ENCODE measurements at places on chromosomes 2 and 18.

GRCh38 chr2:23404426-23404825 lies 19.4 kb downstream of the KLHL29 start:
- peak; percentile 39 for DNase-seq

- peak; percentile 76 for DNase-seq
Measured at GRCh38 chr2:86623043-86623493, 597 bp downstream of the RNF103 start.

DNA sequence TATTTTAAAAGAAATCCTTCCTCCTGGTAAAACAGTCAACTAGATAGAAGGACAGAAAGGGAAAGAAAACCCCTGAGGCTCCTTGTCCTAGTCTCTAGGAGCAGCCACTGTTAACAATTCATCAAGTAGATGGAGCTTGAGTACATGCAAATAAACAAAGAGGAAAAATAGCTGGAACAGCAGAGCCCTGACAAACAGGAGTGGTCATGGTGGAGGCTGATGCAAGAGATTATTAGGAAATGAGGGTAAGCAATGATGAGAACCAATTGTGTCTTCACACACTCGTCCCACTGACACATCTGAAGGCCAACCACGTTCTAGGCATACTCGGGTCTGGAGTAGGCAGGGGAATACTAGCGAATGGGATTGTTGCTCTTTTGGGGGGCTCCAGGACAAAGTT lies 9.2 kb downstream of the DLGAP1 start:
- no peak for DNase-seq

- DNase-seq: no peak
Measured at GRCh38 chr2:172307800-172308199, 119.6 kb upstream of the ITGA6 start.

DNA sequence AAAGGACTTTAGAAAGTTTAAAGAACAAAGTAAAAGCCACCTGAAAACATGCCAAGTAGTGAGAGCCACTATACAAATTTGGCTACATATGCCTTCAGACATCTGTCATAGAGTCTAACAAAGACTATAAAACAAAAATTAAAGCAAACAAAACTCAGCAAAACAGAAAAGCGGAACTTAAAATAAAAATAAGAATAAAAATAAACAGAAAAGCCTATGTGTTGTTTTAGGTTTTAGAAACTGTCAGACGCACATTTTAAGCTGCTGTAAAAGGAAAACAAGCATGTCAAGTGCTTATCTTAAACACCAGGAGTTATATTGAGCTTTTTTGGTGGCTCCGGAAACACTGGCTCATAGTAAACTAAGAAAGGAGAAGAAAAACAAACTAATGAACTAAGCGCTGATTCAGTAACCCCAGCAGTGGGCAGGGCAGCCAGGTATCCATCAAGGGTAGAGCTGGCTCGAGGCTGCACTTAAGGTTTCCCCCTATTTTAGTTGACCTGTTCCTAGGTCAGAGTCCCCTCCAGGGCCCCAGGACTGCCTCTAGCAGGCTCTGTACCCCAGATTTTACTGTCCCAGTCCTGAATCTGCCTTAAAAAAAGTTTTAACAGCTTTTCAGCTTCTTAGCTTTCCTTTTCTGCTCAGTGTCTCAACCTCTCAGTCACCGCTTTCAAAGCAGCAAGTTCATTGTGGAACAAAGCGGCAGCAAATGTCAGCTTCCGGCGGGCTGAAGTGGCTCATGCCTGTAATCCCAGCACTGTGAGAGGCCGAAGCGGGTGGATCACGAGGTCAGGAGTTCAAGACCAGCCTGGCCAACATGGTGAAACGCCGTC lies 15.4 kb upstream of the RMC1 start:
- no peak for DNase-seq

DNA sequence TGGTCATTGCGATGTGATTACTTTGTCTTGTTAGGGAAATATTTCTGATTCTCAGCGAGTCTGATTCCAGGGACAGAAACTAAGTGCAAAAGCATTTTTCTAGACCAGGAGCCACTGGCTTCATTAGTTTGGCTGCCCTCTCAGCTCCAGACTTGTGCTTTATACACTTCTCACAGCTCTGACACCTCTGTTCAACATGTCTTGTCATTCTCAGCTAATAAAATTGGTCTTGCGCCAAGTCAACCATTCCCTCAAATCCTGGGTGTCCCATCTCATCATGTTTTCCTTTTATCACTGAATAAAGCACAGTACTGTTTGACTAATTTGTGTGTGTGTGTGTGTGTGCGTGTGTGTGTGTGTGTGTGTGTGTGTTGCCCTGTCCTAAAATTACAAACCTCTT lies 215.5 kb upstream of the EPHA4 start:
- DNase-seq: no peak

DNA sequence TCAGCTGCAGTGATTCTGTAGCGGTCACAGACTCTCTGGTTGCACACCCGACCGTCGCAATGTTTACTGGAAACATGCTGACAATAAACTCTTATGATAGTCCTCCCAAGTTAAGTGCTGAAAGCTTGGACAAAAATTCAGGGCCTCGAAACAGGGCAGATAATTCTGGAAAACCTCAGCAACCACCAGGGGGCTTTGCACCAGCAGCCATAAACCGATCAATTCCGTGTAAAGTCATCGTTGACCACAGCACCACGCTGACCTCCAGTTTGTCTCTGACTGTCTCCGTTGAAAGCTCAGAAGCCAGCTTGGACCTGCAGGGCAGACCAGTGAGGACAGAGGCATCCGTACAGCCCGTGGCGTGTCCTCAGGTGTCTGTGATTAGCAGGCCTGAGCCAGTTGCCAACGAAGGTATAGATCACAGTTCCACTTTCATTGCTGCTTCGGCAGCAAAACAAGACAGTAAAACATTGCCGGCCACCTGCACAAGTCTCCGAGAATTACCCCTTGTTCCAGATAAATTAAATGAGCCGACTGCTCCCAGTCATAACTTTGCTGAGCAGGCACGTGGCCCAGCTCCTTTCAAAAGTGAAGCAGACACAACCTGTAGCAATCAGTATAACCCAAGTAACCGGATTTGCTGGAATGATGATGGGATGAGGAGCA lies 166.1 kb downstream of the ASXL3 start:
- DNase-seq: no peak

DNA sequence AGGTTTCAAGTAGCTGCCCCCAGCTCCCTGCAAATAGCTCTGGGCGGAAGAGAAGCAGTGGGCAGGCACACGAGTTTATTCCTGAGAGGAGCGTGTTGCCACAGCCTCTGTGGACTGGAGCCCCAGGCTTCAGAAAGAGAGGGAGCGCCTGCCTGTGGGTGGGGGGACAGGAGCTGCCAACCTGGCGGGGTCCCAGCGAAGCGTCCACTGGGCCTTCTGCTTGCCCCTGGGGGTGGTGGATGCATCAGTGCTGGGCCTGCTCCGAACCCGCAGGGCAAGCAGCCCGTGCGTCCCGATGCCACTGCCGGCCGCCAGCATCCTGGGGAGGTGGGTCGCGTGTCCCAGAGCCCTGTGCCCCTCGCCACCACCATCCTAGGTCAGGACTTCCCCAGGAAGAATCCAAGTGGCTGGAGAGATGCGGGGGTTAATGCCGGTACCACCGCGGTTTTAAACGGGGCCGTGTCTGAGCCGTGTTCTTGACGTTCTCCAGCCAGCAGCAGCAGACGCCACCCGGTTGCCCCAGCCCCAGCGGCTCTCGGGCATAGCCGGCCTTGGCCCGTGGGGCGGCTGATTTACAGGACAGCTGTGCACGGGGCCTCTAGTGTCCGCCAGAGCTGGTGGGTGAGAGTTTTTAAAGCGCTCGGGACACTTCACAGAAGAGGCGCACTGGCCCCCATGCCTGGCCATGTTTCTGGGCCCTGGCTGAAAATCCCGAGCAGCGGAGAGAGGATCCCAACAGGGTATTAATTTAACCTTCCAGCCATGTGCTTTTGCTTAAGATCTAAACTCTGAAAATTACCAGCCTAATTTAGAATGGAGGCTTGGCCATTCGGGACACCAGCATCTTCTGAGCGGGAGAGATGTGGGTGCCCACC lies 84.7 kb downstream of the NFATC1 start:
- DNase-seq: no peak

DNA sequence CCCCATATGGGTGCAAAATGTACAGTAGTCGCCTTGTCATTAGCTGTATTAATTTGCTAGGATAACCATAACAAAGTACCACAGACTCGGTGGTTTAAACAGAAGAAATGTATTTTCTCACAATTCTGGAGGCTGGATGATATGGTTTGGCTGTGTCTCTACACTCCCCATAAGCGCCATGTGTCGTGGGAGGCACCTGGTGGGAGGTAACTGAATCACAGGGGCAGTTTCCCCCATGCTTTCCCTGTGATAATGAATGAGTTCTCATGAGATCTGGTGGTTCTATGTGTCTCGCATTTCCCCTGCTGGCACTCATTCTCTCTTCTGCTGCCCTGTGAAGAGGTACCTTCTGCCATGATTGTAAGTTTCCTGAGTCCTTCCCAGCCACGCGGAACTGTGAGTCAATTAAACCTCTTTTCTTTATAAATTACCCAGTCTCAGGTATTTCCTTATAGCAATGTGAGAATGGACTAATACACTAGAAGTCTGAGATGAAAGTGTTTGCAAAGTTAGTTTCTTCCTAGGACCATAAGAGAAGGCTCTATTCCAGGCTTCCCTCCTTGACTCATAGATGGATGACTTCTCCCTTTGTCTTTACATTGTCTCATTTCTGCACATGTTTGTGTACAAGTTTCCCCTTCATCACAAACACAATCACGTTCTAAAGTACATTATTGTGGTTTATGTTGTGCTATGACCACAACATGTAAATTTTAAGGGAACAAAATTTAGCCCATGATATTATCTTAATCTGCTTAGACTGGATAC lies 1442.6 kb downstream of the SUCLG1 start:
- peak; percentile 1 for DNase-seq

- DNase-seq: no peak
Measured at GRCh38 chr2:128363934-128364361, 45.3 kb upstream of the HS6ST1 start.

DNA sequence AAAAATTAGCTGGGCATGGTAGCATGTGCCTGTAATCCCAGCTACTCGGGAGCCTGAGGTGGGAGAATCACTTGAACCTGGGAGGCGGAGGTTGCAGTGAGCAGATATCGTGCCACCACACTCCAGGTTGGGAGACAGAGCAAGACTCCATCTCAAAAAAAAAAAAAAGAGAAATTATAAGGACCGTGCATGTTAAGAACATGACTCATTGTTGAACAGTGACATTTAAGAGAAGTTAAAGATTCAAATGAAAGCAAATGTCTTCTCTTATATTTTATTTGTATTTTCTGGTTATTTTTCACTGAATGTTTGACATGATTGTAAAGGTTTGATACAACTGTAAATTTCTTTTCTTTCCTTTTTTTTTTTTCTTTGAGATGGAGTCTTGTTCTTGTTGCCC lies 69.6 kb downstream of the APLF start:
- DNase-seq: no peak

DNA sequence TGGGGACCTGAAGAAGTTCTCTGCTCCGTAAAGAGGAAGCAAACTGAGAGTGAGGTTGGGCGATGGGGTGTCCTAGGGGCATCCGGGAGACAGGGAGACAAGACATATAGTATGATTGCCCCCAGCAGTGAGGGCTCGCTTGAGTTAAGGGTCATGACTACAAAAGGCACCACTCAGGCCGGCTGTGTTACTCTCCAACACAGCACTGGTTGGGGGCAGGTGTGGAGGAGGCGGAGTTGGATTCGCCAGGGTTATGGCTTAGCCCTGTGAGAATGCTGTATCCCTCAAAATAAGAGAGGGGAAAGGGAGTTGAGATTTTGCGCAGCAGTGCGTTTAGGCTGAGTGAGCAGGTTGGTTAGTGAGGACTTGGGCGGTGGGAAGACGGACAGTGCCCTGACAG lies 12.0 kb downstream of the DYSF start:
- no peak for DNase-seq

GRCh38 chr2:172370821-172371455 lies 56.4 kb upstream of the ITGA6 start:
- DNase-seq: no peak

DNA sequence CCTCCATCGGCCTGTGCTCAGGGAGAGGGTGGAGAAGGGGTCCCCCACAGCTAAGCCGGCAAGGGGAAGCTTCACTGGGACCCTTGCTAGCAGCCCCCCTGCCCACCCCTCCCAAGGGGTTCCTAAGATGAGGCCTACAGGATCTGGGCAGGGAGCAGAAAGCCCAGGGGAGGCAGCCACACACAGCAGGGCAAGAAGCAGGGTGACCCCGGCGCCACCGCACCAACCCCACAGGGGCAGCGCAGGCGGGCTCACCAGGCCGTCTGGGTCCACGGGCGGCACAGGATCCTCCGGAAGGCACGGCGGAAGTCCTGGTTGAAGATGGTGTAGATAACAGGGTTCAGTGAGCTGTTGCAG lies 1.8 kb downstream of the ADRA2B start:
- no peak for DNase-seq

DNA sequence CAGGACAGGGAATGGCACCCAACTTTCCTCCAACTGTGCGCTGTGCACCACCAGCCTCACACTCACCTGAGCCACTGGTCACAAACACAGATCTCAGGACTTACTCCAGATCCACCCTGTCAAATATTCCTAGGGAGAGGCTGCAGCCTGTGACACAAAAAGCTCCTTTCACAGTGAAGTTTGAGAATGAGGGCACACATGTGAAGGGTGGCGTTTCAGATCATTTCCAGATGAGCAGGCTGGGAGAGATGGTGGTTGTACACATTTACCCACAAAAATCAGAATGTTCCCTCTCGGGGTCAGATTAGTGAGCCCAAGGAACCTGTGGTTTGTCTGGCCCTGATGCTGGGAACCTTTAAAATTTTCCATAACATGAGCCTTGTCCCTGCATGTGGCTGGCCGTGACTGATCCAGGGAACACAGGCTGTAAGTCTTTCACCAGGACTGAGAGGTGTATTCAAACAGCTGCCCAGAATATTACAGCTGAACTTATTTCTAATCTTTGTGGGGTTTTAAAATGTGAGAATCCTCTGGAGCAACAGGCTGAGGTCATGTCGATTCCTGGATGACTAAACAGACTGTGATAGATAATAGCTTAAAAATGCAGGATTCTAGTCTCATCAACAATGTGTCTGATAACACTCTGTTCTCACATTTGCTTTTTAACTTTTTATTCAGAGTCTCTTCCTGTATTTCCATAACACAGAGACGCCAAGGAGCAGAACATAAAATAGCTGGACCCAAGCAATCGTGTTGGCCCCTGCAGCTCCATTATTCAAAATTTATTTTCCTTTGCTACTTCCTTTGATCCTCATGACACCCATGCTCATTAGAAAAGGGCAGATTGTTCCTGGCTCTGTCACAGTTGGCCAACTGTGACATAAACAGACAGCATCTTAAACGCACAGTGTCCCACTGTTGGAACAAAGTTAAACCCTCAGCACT lies 35.5 kb downstream of the IL1R2 start:
- no peak for DNase-seq

Measured in large intestine (tissue), 12 donors.